Cortex of kidney (tissue), 1 donor: ENCODE measurements at places on chromosomes 13 and 19.

DNA sequence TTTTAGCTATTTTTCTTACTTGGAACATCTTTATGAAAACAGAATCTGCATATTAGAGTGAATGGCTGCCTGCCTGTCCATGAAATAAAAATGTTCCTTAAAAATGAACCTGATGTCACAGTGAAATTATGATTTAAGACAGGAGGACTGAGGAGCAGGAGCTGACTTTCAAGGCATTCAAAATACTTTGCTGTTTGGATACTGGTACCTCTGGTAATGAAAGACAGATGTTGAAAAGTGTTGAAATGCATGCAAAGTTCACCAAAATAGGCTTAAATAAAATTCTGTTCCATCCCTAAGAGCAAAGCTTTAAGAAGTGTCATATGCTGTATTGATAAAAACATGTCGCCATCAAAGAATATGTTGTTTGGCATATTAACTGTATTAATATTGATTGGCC lies 1.7 kb downstream of the ARHGEF7 start:
- no peak for DNase-seq

- no peak for DNase-seq
Measured at GRCh38 chr13:109105899-109106298, 476.5 kb downstream of the MYO16 start.

DNA sequence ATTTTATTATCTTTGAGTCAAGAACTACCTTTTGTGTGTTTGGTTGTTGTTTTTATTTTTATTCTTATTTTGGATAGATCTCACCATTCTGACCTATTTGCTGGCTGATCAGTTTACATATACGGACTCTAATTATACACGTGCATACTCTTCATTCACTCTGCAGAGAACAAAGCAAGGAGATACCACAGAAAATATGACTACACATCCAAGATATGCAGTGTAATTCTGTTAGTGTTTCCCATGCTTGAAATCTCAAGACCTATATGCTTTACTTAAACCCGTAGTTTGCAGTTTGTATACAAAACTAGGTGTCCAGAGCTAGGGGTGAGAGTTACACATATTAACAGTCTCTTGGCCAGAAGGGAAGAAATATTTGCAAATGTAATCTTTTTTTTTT lies 205.5 kb downstream of the DCLK1 start:
- DNase-seq: no peak

- DNase-seq: no peak
Measured at GRCh38 chr19:32164384-32164992, 180.9 kb upstream of the ZNF507 start.

GRCh38 chr13:22938576-22938975 lies 242.2 kb upstream of the SGCG start:
- DNase-seq: no peak

DNA sequence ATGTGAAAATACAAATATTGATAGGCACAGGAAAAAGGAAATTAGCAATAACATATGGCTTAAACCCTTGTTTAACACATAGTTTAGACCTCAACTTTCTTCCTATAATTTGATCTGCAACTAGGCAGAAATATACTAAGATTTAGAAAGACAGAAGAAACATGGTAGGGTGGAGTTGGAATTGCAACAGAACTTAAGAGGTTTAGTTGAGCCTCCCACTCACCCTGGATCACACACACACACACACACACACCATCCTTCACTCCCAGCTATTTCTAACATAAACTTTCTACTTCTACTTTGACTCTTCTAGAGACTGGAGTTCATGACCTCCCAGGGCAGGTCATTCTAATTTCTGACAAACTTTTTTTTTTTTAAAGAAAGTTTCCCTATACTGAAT lies 47.4 kb downstream of the FLT3 start:
- no peak for DNase-seq

- DNase-seq: no peak
Measured at GRCh38 chr13:20856650-20857049, 45.9 kb downstream of the XPO4 start.

- DNase-seq: no peak
Measured at GRCh38 chr13:114142640-114143490, 10.4 kb upstream of the RASA3 start.

DNA sequence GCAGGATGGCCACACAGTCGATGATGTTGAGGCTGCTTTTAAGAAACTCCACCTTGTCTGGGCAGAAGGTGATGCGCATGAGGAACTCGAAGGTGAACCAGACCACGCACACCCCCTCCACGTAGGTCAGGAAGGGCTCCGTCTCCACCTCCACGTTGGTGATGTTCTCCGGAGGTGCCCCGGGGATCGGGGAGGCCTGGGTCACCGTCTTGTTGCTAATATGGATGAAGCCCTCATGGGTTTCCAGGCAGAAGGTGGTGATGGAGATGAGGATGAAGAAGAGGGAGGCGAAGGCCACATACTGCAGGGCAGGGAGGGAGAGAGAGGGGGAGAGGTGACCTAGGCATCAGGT lies 5.4 kb downstream of the KCNC3 start:
- no peak for DNase-seq

DNA sequence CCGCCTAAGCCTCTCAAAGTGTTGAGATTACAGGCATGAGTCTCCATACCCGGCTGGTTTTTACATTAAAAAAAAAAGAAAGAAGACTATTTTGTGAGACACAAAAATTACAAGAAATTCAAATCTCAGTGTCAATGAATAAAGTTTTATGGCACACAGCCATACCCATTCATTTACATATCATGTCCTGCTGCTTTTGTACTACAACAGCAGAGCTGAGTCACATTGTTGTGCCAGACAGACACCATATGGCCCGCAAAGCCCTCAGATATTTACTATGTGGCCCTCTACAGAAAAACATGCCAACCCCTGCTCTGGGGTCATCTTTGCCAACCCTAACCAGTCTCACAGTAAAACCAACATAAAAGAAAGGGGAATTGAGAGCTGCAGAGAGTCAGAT lies 5.3 kb downstream of the SMIM7 start:
- DNase-seq: no peak
